Activated naive CD8-positive, alpha-beta T cell treated with anti-CD3 and anti-CD28 coated beads for 36 hours (primary cell): ENCODE measurements at places on chromosomes 13 and 19. TPM values are rescaled to one million over a fixed set of nuclear protein-coding genes. Genes with fewer than 3 reads are reported as not detected.

- DNase-seq = peak; percentile 47
Observed at GRCh38 chr19:39996218-39996810, 546 bp upstream of the ZNF546 start.

Gene PRR12
- 17.8 TPM for total RNA-seq

Gene KASH5
- 0.45 TPM for total RNA-seq

- peak; percentile 74 for DNase-seq
Observed at GRCh38 chr19:40466219-40466984, 399 bp upstream of the SPTBN4 start.

Gene GMIP
- total RNA-seq = 53.3 TPM

DNA sequence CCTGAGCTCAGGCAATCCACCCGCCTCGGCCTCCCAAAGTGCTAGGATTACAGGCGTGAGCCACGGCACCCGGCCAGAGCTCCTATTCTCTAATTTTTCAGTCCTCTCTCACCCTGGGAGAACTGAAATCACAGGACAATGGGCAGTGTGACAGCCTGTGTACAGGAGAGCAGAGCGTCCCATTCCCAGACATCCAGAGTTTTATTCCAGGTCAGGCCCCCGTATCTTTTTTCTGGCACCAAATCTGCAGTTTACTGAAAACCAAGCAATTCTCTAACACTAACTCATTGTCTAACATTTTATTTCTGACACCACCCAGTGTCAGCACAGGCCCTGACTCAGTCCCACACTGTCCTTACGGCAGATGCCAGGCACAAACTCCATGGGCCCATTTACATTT lies 6.7 kb downstream of the ZNF708 start:
- no peak for DNase-seq

Gene KLK10
- not detected for total RNA-seq

GRCh38 chr13:80244574-80244973 lies 96.4 kb downstream of the SPRY2 start:
- DNase-seq = no peak

- DNase-seq = no peak
Observed at GRCh38 chr13:41666644-41667043, 209.3 kb downstream of the RGCC start.

Gene MEIOSIN
- total RNA-seq = 0.08 TPM

- DNase-seq = no peak
Observed at GRCh38 chr19:41726493-41726892, 18.1 kb downstream of the CEACAM5 start.

DNA sequence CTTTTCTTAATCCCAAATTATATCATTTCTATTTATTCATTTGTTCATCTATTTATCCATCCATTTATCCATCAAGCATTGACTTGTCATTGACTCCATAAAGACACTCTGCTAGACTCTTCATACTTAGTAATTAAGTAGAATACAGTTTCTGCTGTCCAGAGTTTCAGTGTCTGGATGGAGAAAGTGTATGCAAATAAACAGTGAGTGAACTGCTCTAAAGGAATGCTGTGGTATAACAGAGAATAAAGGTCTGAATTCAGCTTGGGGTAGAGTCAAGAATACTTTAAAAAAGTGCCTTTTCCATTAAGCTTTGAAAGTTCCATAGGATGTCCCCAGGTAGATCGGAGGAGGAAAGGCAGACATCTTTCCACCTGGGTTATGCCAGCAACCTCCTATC lies 51.4 kb downstream of the RAP2A start:
- no peak for DNase-seq

DNA sequence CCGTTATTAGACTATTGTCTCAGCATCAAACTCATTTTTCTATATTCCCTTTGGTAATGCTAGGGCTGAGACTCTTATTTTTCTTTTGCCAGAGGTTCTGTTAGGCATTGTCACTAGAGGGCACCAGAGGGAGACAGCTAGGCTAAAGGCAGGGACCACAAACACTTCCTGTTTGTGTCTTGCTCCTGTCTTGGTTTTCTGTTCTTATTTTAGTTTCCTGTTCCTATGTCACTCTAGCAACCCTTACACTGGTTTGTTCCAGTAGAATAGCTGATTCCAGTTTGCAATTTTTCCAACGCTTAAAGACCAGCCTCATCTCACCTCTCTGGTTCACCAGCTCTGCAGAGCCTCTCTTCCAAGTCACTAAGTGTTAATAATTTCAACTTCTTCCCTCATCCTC lies 772.0 kb downstream of the DIAPH3 start:
- DNase-seq = peak; percentile 29

GRCh38 chr13:76711550-76712182 lies 174.5 kb downstream of the KCTD12 start:
- DNase-seq = no peak

DNA sequence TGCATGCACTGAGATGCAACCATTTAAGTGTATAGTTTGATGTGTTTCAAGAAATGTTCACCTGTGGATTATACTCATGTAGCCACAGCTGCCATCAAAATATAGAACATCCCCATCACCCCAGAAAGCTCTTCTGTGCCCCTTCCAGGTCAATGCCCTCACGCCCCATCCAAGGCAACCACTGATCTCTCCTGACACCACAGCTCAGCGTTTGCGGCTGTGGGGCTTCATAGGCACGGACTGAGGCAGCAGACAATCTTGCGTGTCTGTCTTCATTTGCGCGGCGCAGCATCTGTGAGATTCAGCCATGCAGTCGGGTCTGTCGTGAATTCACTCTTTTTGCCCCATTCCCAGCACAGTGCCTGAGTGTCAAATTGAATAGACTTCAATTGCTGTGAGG lies 153.8 kb upstream of the UQCRFS1 start:
- no peak for DNase-seq

GRCh38 chr19:31908080-31908479 lies 437.3 kb upstream of the ZNF507 start:
- DNase-seq = no peak

- no peak for DNase-seq
Observed at GRCh38 chr19:43697295-43697694, 18.6 kb upstream of the IRGC start.

Gene CYP4F8
- total RNA-seq = not detected

- no peak for DNase-seq
Observed at GRCh38 chr13:105608104-105608503, 927.4 kb downstream of the EFNB2 start.

GRCh38 chr19:30742406-30742938 lies 370.3 kb downstream of the ZNF536 start:
- DNase-seq = no peak

DNA sequence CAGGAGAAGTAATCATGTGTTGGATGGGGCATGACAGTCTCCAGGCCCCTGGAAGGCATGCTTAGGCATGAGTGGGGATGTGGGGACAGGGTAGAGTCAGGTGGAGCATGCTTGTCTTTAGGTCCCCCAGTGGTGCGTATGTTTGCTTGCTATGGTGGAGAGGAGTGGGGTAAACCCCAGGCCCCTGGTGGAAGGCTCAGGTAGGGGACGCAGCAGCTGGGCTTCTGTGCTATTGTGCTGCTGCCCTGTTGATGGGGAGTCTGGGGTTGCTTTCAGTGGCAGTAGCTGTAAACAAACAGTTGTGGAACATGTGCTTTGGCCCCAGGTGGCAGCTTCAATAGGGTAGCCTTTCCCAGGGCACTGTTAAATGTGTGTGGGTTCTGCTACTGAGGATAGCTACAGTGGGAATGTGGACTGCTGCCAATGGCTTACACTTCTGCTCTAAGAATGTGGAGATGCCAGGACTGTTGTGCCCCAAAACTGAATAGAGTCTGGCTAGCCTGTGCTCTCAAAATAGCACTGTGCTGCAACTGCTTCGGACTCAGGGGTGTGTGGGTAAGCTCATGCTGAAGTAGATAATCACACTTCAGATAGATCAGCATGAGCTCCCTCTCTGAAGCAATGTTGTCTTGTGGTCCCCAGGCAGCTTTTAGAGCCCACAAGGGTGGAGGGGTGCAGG lies 1257.3 kb downstream of the DIAPH3 start:
- no peak for DNase-seq

DNA sequence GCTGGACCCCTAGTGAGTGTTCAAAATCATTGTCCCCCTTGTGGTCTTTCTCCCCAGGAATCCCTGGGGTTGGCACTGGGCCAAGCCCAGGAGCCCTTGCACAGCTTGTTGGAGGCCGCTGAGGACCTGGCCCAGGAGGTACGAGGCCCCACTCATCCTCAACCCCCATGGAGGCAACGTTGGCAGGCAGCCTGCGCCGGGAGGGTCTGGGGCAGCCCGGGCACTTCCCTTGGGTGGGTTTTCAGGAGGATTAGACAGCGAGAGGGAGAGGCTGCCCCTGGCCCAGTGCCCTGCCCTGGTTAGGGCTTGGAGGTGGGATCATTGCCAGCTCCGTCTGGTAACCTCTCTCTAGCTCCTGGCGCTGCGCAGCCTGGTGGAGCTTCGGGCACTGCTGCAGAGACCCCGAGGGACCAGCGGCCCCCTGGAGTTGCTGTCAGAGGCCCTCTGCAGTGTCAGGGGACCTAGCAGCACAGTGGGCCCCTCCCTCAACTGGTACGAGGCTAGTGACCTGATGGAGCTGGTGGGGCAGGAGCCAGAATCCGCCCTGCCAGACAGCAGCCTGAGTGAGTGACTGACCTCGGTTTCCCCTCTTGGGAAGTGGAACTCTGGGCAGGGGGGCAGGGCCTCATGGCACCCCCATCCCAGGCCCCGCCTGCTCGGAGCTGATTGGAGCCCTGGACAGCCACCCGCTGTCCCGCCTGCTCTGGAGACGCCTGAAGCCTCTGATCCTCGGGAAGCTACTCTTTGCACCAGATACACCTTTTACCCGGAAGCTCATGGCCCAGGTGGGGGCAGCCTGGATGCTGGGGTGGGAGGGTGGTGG lies 3.0 kb downstream of the ABCA7 start:
- no peak for DNase-seq

DNA sequence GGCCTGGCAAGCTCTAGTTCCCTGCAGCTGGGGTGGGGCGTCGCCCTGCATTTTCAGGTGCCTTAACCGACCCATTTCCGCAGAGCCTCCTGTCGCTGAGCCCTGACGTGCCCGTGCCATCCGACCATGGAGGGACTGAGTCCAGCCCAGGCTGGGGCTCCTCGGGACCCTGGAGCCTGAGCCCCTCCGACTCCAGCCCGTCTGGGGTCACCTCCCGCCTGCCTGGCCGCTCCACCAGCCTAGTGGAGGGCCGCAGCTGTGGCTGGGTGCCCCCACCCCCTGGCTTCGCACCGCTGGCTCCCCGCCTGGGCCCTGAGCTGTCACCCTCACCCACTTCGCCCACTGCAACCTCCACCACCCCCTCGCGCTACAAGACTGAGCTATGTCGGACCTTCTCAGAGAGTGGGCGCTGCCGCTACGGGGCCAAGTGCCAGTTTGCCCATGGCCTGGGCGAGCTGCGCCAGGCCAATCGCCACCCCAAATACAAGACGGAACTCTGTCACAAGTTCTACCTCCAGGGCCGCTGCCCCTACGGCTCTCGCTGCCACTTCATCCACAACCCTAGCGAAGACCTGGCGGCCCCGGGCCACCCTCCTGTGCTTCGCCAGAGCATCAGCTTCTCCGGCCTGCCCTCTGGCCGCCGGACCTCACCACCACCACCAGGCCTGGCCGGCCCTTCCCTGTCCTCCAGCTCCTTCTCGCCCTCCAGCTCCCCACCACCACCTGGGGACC lies 1.2 kb downstream of the ZFP36 start:
- peak; percentile 71 for DNase-seq

- DNase-seq = no peak
Observed at GRCh38 chr19:1015782-1016646, 4.9 kb downstream of the TMEM259 start.

GRCh38 chr13:91155512-91156114 lies 191.9 kb upstream of the MIR17HG start:
- no peak for DNase-seq

- DNase-seq = no peak
Observed at GRCh38 chr19:43505941-43506340, 1.4 kb upstream of the PHLDB3 start.

GRCh38 chr13:25067064-25067463 lies 28.9 kb upstream of the PABPC3 start:
- no peak for DNase-seq

DNA sequence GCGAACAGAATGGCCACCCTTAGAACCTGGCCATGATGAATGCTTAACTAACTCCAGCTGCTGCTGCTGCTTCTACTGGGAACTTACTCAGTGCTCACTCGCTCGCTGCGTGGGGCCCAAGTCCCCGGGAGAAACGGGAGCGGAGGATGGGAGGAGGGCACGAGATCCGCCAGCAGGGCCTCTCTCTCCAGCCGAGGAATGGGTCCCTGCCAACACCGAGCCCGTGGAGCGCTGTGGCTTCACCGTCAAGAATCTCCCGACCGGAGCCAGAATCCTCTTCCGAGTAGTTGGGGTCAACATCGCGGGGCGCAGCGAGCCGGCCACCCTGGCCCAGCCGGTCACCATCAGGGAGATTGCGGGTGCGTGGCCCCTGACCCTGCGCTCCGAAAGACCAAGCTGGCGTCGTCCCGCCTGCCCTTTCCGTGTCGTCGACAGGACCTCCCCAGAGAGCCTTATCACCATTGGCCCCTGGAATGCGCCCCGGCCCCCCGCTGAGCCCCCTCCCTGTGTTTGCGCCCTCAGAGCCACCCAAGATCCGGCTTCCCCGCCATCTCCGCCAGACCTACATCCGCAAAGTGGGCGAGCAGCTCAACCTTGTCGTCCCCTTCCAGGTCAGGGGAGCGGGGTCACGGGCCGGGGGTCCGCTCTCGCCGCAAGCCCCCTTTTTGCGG lies 17.8 kb upstream of the EMC10 start:
- DNase-seq = no peak

GRCh38 chr19:8355631-8356402 lies 8.1 kb upstream of the ANGPTL4 start:
- DNase-seq = no peak

DNA sequence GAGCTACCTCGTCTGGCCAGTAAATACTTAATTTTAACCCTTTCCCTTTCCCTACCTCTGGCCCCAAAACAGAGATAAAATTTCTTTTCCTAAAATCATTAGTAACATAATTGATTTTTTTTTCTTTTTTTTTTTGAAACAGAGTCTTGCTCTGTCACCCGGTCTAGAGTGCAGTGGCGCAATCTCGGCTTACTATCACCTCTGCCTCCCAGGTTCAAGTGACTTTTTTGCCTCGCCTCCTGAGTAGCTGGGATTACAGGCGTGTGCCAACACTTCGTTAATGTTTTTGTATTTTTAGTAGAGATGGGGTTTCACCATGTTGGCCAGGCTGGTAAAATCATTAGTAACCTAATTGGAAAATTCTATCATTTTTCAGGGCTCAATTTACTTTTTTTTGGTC lies 10.4 kb upstream of the TRIM13 start:
- DNase-seq = no peak

Gene VAV1
- 65.2 TPM for total RNA-seq

Gene THSD8
- total RNA-seq = 25.3 TPM

- DNase-seq = no peak
Observed at GRCh38 chr13:106418556-106418955, 116.9 kb downstream of the EFNB2 start.

DNA sequence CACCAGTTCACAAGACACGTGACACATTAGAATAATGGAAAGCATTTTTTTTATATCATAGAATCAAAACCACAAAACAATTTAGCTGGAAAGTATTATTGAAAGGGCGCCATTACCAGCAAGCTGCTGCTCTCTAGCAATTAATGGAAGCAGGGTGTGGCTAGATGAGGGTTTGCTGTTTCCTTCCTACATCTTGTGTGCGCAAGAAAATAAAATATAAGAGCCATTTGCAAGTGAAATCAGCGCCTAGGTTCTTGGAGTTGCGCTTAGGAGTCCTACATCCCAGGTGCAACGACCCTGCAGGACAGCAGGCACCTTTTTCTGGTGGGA lies 140.9 kb downstream of the ZNF536 start:
- no peak for DNase-seq

GRCh38 chr19:2016041-2016807 lies 710 bp upstream of the BTBD2 start:
- DNase-seq = peak; percentile 39
